Effector memory CD4-positive, alpha-beta T cell (primary cell): ENCODE measurements at places on chromosomes 2 and 18.

DNA sequence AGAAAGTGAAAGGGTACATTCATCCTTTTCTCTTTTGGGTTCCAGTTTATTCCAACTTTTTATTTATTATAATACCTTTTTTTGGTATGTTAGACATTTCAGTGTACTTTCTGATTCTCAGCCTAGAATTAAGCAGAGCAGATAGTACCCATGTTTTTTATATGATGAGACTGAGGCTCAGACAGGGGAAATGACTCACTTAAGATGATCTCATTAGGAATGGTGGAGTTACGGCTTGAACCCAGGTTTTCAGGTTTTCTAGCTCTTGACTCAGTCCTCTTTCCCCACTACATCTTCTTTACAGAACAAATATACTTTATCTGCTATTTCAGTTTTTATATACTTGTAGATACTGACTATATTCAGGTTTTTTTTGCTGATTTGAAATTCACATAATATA lies 51.7 kb upstream of the OTX1 start:
- DNase-seq: no peak

GRCh38 chr2:175180701-175181103 lies 808 bp downstream of the ATP5MC3 start:
- peak; percentile 25 for DNase-seq

GRCh38 chr2:67649331-67650261 lies 252.5 kb downstream of the ETAA1 start:
- no peak for DNase-seq

- no peak for DNase-seq
Measured at GRCh38 chr2:178008636-178009289, 63.8 kb downstream of the PDE11A start.

DNA sequence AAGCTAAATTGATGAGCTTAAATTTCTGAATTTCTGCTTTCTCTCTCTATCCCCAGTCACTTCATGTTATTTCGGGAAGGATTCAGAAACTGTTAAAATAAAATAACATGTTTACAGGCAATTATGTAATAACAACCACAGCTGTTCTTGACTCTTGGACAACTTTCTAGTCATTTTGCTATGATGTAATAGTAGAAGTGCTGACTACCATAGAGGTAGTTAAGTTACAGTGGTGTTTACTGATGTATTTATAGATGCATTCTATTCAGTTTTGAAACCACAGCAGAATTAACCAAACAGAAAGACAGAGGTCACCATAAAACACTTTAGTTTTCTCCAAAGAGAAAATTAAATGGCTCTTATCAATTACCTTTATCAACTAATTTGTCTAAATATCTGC lies 1292.0 kb upstream of the CHAC2 start:
- DNase-seq: no peak
